ENCODE measurements at places on chromosomes 7 and 10.

DNA sequence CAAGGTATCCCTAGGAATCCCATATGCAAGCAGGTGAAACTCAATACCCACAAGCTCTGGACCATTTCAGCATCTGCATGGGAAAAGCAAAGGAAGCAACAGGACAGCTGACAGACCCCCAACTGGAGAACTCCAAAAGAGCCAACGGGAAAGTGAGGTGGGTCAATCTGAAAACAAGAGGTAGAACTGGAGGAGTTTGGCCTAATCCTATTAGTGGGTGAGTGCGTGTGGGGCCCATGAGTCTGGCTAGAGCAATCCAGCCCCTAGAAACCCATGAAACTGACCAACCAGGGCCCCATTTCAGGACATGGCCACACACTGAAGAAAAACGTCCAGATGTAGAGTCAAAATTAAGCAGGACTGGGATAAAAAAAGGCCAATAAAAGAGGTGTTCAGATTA, 26.6 kb upstream of the WNT8B start:
- no peak for DNase-seq

DNA sequence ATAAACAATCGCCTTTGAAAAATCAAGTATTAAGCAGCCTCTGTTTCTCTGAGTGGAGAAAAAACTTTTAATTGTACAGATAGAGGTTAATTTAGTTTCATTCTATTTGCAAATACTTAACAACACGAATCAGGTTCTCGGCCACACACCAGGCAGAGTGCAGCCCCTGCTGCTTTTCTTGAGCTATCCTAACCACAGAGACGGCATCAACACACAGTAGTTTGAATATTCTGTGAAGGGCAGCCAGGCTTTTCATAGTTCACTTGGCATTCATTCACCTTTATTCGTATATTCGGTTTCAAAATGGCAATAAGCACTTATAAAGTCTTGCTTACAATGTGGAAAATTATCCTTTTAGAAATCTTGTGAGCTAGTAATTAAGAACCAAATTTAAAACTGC, 5.7 kb downstream of the ADARB2 start:
- DNase-seq, result no peak

- DNase-seq, result no peak
Measured at GRCh38 chr7:88395715-88396114, 89.0 kb upstream of the STEAP4 start.

GRCh38 chr10:105857268-105858264, 1216.5 kb downstream of the SORCS3 start:
- no peak for DNase-seq

DNA sequence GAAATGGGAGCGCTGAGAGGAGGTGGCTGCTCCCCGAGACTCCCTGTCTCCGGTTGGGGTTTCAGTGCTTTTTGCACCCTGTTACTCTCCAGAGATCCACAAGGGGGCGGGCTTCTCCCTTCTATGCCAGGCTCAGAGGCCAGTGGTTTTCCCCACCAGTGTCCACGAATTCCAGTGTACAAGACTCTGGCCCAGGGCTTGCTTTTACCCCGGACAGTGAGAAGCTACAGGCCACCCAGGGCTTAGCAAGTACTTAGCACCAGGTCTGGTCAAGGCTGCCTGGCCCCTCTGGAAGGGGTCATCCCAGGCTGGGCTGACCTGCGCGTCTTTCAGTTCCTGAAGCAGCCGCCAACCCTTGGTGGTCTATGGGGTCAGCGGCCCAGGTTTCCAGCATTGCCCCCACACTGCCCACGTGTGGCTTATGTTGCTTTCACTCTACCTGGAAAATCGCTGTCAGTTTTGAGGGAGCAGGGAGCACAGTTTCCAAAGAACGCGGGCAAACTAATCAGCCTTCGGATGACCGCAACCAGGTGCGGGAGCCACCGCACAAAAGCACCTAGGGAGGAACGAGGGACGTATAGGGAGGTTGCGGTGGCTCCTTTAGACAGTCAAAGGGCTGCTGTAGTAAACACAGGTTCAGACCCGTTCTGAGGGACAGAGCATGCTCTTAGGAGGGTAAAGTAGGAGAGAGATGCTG, 6.8 kb downstream of the CYP26A1 start:
- peak; percentile 49 for DNase-seq

DNA sequence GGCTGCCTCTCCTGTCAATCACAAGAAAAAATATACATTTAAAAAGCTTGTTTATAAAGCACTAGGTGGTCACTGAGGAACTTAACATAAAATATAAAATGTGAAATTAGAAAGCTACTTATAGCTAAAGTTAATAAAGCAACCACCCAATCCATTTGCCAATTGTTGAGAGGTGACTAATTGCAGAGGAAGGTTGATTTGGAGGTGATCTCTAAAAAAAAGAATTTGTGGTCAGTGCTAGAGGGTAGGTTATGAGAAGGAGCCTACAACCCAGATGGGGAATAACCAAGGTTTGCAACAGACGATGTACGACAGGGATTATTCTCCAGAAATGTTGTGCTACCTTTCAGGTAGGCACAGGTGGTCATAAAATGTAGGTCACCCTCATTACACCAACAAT, 444.2 kb upstream of the C7orf33 start:
- DNase-seq, result no peak

- no peak for DNase-seq
Measured at GRCh38 chr7:8628656-8629055, 195.2 kb downstream of the NXPH1 start.
